Right lobe of liver (tissue), 6 donors: ENCODE measurements at places on chromosomes 2 and 18.
A peak's percentile ranks its signal among the peaks of the same experiment; 100 is the strongest.

DNA sequence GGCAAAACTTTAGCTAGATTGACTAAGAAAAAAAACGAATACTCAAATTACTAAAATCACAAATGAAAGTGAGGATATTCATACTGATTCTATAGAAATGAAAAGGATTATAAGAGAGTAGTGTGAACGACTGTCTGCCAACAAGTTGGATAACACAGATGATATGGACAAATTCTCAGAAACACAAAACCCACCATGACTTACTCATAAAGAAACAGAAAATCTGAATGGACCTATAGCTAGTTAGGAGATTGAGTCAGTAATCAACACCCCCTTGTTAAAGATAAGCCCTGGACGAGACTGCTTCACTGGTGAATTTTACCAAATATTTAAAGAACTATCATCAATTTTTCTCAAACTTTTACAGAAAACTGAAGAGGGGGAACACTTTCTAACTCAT, 108.8 kb upstream of the TMEM200C start:
- DNase-seq, result no peak

GRCh38 chr2:187749804-187750431, 195.7 kb upstream of the TFPI start:
- DNase-seq, result no peak

GRCh38 chr2:234694244-234695013, 197.5 kb upstream of the ARL4C start:
- peak; percentile 27 for DNase-seq

GRCh38 chr2:215668378-215668775, 232.5 kb upstream of the FN1 start:
- DNase-seq, result no peak

GRCh38 chr2:142981756-142982155, 104.3 kb downstream of the KYNU start:
- no peak for DNase-seq

GRCh38 chr2:36672199-36672598, 24.3 kb upstream of the VIT start:
- no peak for DNase-seq

GRCh38 chr2:227677928-227678327, 11.3 kb downstream of the SCYGR5 start:
- no peak for DNase-seq

DNA sequence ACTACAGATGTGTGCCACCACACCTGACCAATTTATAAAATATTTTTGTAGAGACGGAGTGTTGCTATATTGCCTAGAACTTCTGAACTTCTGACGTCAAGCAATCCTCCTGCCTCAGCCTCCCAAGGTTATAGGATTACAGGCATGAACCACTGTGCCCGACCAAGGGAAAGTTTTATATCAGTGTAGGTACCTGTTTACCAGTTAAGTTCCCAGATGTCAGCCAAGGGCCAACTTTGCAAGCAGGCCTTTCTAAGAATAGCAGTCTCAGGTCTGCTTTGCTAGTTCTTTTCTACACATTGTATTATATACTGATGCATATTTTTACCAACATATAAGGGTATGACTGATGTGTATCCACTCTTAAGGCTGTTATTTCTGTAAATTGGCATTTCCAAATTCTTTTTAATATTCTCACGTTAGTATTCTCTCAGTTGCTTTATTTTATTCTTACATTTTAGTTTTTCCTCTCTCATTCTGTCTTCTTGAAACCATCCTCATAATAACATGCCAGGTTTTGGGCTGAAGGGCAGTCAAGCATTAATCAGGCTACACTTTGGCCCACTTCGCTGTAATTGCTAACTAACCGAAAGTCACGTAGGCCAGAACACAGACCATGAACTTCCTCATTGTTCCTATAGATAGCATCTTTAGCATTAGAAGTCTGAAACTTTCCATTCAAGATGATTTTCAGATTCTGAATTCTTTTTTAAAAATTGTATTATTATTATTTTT, 25.0 kb upstream of the CXXC1 start:
- DNase-seq, result no peak

- DNase-seq, result no peak
These were observed 126.2 kb upstream of the ZNF516 start for GRCh38 chr18:76621226-76621625.

- DNase-seq, result no peak
These were observed 54.2 kb downstream of the FAM168B start for GRCh38 chr2:131039101-131039440.

DNA sequence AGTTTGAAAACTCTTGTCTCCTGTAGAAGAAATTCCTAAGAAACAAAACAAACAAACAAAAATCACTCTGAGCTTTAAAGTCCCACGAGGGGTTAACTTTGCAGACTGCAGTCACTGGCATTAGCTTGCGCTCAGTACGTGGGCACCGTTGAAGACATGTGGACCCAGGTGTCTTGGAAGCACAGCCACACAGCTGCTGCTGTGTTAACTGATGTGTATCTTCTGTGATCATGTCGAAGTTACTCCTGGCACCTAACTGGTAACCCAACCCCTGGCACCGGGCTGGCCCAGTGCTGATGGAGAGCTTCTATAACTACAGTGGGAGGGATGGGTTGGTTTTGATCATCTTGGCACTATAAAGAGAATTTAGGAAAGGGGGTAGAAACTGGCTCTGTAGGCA, 51.6 kb upstream of the FHL2 start:
- no peak for DNase-seq

DNA sequence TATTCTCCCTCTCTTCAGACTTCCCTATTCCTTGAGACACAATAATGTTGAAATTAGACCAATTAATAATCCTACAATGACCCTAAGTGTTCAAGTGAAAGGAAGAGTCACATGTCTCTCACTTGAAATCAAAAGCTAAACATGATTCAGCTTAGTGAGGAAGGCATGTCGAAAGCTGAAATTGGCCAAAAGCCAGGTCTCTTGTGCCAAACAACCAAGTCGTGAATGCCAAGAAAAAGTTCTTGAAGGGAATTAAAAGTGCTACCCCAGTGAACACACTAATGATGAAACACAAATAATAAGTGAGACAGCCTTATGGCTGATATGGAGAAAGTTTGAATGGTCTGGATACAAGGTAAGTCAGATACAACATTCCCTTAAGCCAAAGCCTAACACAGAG, 115.4 kb downstream of the PXDN start:
- DNase-seq, result no peak

- DNase-seq, result no peak
These were observed 160.7 kb downstream of the FSHR start for GRCh38 chr2:48993576-48993975.

DNA sequence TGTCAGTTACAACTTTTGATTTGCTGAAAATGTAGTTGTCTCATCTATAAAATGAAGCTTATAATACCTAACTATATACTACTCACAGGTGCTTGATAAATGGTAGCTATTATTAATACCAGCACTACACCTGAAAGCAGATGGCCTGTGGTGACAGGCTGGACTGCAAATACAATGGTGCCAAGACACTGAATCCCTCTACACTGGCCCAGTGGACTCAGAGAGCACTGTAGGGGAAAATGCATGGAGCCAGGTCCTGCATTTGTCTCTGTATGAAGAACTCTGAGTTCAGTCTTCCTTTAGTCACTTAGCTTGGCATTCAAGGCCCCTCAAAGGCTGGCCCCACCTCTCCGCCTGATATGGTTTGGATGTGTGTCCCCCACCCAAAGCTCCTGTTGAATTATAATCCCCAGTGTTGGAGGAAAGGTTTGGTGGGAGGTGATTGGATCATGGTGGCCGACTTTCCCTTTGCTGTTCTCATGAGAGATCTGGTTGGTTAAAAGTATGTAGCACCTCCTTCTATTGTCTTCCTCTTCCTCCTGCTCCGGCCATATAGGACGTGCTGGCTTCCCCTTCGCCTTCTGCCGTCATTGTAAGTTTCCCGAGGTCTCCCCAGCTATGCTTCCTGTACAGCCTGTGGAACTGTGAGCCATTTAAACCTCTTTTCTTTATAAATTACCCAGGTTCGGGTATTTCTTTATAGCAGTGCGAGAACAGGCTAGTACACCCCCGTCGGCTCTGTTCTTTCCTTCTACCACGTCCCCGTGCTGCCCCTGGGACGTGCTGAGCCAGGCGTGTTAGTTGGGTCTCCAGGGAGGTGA, 11.1 kb upstream of the NTSR2 start:
- DNase-seq, result no peak
